Progenitor cell of endocrine pancreas (in vitro differentiated cells): ENCODE measurements at places on chromosomes 1 and 21. TPM values are rescaled to one million over a fixed set of nuclear protein-coding genes. Genes with fewer than 3 reads are reported as not detected.
A peak's percentile ranks its signal among the peaks of the same experiment; 100 is the strongest.

DNA sequence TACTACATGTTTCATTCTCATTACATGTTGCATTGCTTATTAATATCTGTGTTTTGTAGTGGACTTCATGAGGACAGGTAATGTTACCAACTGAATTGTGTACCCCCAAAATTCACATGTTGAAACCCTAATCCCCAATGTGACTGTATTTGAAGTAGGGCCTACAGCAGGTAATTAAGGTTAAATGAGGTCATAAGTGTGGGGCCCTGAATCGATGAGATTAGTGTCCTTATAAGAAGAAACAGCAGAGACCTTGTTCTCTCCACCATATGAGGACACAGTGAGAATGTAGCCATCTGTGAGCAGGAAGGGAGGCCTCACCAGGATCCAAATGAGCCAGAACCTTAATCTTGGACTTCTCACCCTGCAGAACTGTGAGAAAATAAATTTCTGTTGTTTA lies 15.0 kb upstream of the IFNAR1 start:
- H3K4me1 ChIP-seq: peaks cover 5% of the 10 kb centered on the region
- DNase-seq: no peak
- no peak overlapping the region for H3K27ac ChIP-seq
- H3K36me3 ChIP-seq: no peaks in the 10 kb centered on the region

DNA sequence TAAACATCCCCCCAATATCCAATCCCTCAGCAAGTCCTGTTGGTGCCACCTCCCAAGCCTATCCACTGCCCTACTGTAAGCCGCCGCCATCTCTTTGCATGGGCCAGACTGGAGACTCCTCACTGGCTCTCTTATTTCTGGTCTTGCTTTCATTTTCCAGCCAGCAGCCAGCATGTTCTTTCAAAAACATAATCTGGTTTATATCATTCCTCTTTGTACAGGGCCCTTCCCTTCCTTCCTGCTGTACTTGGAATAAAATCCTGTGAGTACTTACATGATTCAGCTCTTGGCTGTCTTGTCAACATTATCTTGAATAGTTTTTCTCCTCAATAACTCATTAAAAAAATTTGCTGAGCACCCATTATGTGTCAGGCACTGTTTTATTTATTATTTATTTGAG lies 28.2 kb downstream of the TLR5 start:
- H3K4me1 ChIP-seq: peaks cover 13% of the 10 kb centered on the region
- H3K27ac ChIP-seq: no peak overlapping the region
- no peaks in the 10 kb centered on the region for H3K27me3 ChIP-seq

CRYBG2 gene
- 13.8 and 19.3 TPM in 2 replicates for total RNA-seq

DNA sequence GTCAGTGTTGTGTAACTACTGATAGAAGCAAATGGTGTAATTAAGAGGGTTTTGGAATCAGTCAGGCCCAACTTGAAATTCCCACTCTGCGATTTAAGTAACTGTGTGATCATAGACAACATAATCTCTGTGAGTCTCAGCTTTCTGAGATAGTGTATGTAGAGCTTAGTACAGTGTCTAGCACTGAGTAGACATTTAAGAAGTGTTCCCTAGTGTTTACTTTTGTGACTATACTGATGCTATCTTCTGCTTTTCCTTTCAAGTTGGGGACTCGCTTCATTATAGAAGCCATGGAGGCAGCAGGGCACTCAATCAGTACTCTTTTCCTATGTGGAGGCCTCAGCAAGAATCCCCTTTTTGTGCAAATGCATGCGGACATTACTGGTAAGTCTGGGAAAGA lies 147.7 kb upstream of the HOOK1 start:
- peaks cover 15% of the 10 kb centered on the region for H3K4me1 ChIP-seq
- no peak for DNase-seq
- no peaks in the 10 kb centered on the region for H3K27me3 ChIP-seq
- H3K36me3 ChIP-seq: peaks cover 2% of the 10 kb centered on the region

- no peaks in the 10 kb centered on the region for H3K4me1 ChIP-seq
- no peak for DNase-seq
These were observed 228.4 kb downstream of the RYR2 start for GRCh38 chr1:237270353-237270752.

DNA sequence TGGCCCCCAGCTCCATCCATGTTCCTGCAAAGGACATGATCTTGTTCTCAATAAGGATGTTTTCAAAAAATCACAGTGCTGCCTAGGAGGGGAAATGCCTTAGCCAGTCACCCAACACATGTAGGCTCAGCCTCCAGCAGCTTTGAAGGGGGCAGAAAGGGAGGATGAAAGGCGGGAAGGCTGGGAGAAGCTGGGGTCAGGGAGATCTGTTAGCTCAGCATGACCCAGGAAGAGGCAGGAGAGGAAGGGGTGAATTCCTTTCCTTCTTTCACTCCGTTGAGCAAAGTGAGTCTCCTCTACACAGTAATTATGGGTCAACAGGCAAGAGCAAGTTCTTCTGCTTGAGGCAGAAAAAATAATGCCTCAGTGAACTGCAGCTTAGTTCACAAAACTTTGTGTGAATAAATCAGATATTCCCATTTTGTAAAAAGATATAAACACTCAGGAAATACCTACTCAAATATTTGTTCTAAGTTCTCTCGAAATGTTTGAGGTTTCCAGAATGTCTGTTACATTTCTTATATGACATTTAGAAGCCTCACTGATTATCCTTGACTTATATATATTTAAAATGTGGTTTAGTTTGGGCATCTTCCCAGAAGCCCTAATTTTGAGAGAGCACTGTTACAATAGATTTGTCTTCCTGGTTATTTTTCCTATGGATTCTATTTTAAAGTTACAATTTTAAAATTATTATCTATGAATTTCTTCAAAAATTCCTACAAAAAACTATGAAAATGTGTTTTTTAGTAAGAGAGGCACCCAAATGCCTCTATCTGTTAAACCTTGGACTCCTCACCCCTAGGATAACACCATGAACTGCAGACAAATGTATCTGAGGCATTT lies 116.8 kb downstream of the KCNJ6 start:
- H3K4me3 ChIP-seq: no peak overlapping the region
- peaks cover 9% of the 10 kb centered on the region for H3K4me1 ChIP-seq
- H3K36me3 ChIP-seq: no peaks in the 10 kb centered on the region
- H3K27me3 ChIP-seq: peaks cover 6% of the 10 kb centered on the region
- no peak for DNase-seq
- peak overlapping the region; percentile 7 for H3K27ac ChIP-seq

DNA sequence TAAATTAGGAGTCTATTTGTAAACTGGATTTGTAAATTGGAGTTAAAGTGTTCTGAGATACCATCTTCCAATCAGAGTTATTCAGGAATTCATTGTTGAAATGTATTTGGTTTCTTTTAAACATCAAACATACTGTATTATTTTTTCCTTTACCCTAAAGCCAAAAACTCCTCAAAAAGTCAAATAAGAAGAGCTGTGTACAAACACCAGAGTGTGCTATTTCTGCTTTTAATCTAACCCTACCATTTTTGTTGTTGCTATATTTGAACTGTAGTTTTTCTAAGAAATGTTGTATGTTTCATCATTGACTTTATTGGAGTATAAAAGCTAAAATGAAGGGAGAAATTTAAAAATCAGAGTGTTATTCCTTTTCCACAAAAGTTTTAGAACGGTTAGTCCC lies 35.8 kb downstream of the SLC30A7 start:
- no peaks in the 10 kb centered on the region for H3K27me3 ChIP-seq
- no peak overlapping the region for H3K27ac ChIP-seq
- H3K36me3 ChIP-seq: peaks cover 18% of the 10 kb centered on the region
- H3K4me3 ChIP-seq: no peak overlapping the region

GRCh38 chr1:59445040-59445439 lies 148.1 kb downstream of the FGGY start:
- no peak for DNase-seq
- H3K36me3 ChIP-seq: no peaks in the 10 kb centered on the region
- H3K4me1 ChIP-seq: peaks cover 8% of the 10 kb centered on the region
- no peaks in the 10 kb centered on the region for H3K27me3 ChIP-seq
- no peak overlapping the region for H3K4me3 ChIP-seq
